ENCODE measurements at places on chromosomes 11 and 22.

DNA sequence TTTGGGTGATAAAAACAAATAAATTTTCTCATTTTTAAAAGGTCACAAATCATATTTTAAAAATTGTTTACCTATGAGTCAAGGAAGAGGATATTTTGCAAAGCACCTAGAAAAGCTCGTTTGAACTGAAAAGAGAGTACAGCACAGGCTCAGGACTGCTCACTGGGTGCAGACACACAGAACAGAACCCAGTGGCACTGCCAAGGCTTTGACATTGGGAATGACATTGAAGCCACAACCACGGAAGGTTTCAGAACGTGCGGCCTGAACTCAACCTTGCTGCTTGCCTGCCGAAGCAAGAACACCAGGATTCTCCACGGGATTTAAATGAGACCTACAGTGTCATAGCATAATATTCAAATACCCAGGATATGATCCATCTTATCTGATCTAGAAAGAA is 597.1 kb upstream of the B3GAT1 start:
- no peak for DNase-seq

- no peak for DNase-seq
These were observed 16.4 kb downstream of the TOM1 start for GRCh38 chr22:35315855-35316745.

GRCh38 chr11:61339490-61339878 is 6.5 kb downstream of the TKFC start:
- no peak for DNase-seq

GRCh38 chr11:120229451-120230424 is 10.2 kb upstream of the POU2F3 start:
- peak; percentile 30 for DNase-seq

GRCh38 chr11:115267238-115267781 is 236.9 kb downstream of the CADM1 start:
- DNase-seq: no peak

- no peak for DNase-seq
These were observed 46.2 kb downstream of the PRR5L start for GRCh38 chr11:36342327-36342726.

GRCh38 chr22:35567351-35568141 is 26.9 kb downstream of the RASD2 start:
- DNase-seq: no peak

- no peak for DNase-seq
These were observed 850.1 kb downstream of the NTM start for GRCh38 chr11:132220474-132220873.

GRCh38 chr11:70028147-70028855 is 49.8 kb upstream of the ANO1 start:
- DNase-seq: no peak

DNA sequence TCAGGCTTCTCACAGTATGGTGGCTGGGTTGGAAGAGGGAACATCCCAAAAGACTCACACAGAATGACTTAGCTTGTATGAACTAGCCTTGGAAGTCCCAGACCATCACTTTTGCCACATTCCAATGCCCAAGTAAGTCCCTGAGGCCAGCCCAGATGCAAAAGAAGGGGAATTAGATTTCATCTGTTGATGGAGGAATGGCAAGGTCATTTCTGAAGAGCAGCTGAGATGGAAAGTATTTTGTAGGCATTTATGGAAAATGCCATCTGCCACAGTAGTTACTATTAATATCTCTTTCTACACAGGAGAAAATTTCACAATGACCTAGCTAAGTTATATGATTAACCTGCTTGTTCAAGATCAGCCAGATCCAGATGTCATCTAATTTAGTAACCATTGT is 58.8 kb downstream of the ENDOD1 start:
- no peak for DNase-seq

DNA sequence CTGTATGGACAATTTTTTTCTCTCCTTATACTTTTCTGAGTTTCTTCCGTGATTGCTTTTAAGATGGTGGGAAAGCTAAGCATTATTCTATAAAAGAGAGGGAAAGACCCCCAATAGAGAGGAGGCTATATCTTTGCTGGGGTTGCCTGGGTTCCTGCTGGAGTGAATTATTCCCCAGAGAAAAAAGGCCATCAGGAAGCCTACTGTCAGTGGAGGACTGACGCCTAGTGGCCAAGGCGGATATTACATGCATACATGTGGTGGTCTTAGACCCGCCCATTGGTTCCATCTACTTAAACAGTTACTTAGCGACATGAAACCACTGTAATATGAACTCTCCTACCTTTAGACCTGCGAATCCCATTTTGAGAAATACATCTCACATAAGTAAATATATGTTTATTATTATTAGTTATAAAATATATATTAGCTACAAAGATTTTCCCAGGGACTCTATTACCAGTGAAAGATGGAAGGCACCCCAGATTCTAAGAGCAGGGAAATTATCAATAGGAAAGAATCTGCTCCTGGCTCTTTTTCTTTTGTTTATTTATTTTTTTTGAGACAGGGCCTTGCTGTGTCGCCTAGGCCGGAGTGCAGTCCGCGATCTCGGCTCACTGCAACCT is 15.7 kb upstream of the PGA3 start:
- peak; percentile 89 for DNase-seq

- no peak for DNase-seq
These were observed 29.6 kb downstream of the TMEM184B start for GRCh38 chr22:38243007-38243765.

DNA sequence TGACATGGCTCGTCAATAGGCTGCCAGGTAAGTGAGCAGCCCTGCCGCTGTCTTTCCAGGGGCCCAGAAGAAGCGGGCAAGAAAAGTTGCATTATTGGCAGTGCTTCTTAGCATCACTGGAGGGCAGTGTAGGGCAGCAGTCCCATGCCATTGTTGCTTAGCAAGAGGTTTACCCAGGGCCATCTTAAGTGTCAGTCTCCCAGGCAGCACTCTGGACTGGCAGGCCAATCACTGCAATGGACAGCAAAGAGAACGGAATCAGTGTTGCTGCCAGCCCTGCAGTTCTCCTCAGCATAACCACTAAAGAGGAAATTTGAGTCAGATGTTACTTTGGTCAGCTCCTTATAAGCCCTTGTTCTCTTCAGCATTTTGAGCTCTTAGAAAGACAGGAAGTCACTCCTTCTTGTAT is 13.4 kb upstream of the GRK2 start:
- peak; percentile 25 for DNase-seq

GRCh38 chr11:2149864-2150847 is 10.9 kb downstream of the INS start:
- DNase-seq: no peak

GRCh38 chr11:20459865-20460264 is 72.3 kb downstream of the PRMT3 start:
- no peak for DNase-seq

DNA sequence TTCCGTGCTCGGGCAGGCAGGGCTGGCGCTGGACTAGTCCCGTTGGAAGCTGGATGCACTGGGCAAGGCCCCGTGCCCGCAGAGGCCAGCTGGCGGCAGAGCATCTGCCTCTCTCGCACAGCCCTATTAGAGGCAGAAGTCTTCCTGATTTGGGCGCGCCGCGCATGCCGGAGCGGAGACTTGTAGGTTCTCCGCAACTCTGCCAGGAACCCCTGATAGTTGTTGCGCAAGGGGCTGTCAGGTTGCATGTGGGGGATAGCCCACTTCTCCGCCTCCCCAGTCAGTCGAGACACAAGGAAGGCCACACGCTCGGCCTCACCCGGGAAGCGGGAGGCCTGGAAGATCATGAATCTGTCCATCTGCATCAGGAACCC is 1.2 kb downstream of the RTL6 start:
- no peak for DNase-seq

GRCh38 chr22:46942799-46943785 is 180.6 kb downstream of the TBC1D22A start:
- no peak for DNase-seq

DNA sequence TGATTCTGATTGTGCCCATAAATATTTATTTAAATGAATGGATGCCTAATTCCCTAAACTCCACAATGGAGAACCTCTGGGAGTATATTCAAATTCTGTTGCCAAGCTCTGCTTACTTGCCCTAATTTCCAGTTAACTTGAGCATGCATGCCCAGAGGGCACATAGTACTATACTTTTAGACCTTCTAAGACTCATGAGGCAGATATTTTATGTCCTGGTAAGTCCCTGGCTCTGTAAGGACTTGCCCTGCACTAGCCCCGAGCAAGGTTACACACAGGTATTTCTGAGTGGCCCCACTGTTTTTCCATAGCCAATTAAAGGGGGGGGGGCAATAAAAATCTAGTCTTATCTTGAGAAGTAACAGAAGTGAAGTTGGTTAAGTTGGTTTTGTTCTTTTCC is 21.1 kb upstream of the CAPRIN1 start:
- no peak for DNase-seq

- no peak for DNase-seq
These were observed 3.3 kb upstream of the FXYD6 start for GRCh38 chr11:117879516-117880480.

DNA sequence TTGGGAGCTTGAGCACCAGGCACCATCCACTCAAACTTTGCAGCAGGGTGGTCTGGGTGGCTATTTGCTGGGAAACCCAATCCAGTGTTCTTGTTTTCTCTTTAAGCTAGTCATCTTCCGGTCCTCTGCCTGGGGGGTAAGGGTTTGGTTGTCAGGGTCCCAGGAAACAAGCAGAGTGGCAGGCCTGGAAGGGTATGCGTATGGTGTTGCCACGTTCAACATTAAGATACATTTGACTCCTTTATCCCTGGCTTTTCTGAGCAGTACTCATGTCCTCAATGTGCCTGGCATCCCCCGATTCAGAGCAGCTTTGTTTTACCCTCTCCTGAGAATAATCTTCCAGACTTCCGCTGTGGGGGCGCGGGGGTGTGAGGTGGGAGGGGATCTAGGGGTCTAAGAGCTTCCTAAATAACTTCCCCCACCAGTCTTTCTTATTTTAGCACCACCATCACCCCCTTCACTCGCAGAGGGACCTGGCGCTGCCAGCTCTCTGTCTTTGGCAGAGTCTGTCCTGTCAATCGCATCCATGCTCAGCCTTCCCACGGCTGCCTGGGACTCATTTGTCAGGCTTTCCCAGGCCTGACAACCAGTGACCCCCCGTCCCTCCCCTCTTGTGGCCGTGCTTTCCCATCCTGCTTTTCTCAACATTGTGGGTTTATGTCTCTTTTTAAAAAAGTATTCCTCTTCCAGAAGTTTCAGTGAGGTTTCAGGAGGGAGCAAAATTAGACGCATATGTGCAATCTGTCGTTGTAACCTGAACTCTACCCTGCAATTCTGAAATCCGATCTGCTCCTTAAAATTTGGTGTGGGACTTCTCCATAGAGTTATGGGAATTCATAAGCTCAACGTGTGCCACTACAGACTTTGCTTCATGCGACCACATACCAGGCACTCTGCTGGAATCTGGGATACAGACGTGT is 27.0 kb upstream of the RBFOX2 start:
- no peak for DNase-seq

GRCh38 chr22:33789690-33790253 is 130.5 kb downstream of the LARGE1 start:
- no peak for DNase-seq

- DNase-seq: no peak
These were observed 56.2 kb downstream of the RASSF10 start for GRCh38 chr11:13065200-13065787.
